Cardiac muscle cell (in vitro differentiated cells and primary cell): ENCODE measurements at places on chromosomes 5 and 9.

- DNase-seq: peak; percentile 87
These were observed 14.7 kb downstream of the ENC1 start for GRCh38 chr5:74625742-74626241.

DNA sequence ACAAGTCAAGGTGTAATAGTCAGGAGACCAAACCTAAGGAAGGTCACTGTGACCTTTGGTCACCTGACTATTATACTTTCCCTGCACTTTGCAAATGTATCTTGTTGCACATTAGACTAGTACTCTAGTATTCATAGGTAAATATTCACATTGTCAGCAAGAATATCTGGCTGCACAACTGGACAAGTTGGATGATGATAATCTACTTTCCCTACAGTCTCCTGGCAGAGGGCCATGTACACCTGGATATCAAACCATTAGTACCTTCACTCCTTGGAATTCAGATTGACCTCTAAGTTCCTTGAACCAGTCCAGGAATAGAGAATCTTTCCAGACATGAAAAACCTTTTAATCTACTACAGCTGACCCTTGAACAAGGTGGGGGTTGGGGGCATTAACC is 344.8 kb downstream of the DEPDC1B start:
- DNase-seq: no peak

GRCh38 chr9:91296354-91296753 is 65.4 kb downstream of the AUH start:
- DNase-seq: no peak

DNA sequence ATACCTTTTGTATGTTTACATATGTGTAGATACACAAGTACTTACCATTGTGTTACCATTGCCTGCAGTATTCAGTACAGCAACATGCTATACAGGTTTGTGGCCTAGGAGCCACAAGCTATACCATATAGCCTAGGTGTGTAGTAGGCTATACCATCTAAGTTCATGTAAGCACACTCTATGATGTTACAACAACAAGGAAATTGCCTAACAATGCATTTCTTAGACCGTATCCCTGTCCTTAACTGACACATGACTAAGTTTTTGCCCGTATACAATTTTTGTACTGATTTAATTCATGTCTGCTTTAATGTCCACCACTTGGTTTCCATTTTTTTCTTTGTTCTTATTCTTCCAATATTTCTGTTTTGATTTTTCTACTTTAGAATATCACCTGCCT is 18.5 kb downstream of the TNPO1 start:
- DNase-seq: no peak

- no peak for DNase-seq
These were observed 43.8 kb downstream of the PRKACG start for GRCh38 chr9:68970151-68970550.

- peak; percentile 71 for DNase-seq
These were observed 373.3 kb upstream of the SEMA6A start for GRCh38 chr5:116947691-116948528.

DNA sequence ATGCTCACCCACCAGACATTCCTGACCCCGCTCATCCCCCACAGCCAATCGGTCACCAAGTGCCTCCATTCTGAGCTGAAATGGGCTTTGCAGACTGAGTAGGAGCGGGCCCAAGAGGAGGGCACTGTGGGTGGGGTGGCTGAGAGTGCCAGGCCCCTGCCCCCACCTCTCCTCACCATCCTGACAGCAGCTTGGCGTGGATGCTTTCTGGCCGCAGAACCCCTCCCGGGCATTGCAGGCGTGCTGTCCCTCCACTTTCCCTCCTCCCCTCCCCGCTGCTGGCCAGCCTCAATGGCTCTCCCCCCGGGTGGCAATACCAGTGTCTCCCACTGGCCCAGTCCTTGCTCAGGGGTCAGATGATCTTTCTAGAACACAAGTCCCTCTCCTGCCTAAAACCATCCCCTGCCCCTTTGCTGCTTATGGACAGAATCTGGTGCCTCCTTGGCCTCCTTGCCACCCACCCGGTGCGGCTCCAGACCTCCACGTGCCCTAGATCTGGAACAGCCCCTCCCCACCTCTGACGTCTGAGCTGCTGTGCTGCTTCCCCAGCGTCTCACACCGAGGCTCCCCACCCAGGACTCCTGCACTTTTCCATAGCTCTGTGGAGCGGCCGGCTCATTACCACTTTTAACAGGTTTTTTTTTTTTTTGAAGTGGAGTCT is 6.1 kb downstream of the FLT4 start:
- no peak for DNase-seq

- DNase-seq: peak; percentile 86
These were observed at the start of gene RAI14 for GRCh38 chr5:34656001-34656699. Gene RAI14, plus strand, starts transcription at chr5:34656328. Its CDS starts 30,592 bp downstream, at chr5:34686920.

DNA sequence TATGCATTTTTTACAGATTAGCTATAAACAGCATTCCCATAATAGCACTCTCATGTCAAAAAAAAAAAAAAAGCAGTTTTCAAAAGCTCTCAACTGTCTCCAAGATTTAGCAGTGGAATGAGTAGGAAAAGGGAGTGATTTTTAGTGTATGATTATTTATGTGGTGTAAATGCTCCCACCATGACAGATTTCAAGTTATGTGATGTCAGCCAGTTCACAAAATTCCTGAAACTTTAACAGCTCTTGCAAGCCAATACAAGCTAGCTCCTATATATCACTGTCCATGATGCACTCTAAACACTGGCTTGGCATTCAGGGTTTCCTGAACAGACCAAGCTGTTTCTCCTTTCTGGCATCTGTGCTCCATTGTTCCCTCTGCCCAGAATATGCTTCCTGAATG is 7.9 kb upstream of the ANKDD1B start:
- DNase-seq: peak; percentile 62

GRCh38 chr5:114296191-114296590 is 65.7 kb upstream of the KCNN2 start:
- DNase-seq: no peak

DNA sequence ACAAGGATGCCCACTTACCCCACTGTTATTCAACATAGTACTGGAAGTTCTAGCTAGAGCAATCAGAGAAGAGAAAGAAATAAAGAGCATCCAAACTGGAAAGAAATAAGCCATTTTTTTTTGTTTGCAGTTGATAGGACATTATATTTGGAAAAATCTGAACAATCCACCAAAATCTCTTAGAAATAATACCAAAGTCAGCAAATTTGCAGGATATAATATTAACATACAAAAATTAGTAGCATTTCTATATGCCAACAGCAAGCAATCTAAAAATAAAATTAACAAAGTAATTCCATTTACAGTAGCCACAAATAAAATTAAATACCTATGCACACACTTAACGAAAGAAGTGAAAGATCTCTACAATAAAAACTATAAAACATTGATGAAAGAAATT is 599.3 kb downstream of the CDH9 start:
- DNase-seq: no peak

DNA sequence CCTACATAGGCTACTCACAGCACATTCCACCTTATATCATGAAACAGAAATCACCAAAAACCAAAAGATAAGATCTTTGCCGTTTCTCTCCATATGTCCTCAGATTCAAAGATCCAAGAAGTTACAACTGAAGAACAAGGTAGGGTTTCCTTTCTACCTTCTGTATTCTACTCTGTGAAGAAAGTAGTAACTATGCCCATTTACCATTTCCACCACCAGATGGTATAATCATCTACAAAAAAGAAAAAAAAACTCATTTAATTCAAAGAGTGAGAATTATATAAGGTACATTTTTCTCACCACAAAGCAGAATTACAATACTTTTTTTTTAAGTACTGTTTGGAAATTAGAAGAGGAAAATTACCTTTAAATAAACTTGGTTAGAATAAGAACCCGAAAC is 172.6 kb upstream of the PTGER4 start:
- peak; percentile 1 for DNase-seq

GRCh38 chr5:101306391-101307137 is 403.5 kb upstream of the ST8SIA4 start:
- DNase-seq: no peak

GRCh38 chr5:78002690-78003089 is 226.6 kb upstream of the TBCA start:
- DNase-seq: no peak

GRCh38 chr5:114377050-114377844 is 15.4 kb downstream of the KCNN2 start:
- DNase-seq: no peak

- DNase-seq: no peak
These were observed 13.5 kb upstream of the AGXT2 start for GRCh38 chr5:35061211-35061770.

DNA sequence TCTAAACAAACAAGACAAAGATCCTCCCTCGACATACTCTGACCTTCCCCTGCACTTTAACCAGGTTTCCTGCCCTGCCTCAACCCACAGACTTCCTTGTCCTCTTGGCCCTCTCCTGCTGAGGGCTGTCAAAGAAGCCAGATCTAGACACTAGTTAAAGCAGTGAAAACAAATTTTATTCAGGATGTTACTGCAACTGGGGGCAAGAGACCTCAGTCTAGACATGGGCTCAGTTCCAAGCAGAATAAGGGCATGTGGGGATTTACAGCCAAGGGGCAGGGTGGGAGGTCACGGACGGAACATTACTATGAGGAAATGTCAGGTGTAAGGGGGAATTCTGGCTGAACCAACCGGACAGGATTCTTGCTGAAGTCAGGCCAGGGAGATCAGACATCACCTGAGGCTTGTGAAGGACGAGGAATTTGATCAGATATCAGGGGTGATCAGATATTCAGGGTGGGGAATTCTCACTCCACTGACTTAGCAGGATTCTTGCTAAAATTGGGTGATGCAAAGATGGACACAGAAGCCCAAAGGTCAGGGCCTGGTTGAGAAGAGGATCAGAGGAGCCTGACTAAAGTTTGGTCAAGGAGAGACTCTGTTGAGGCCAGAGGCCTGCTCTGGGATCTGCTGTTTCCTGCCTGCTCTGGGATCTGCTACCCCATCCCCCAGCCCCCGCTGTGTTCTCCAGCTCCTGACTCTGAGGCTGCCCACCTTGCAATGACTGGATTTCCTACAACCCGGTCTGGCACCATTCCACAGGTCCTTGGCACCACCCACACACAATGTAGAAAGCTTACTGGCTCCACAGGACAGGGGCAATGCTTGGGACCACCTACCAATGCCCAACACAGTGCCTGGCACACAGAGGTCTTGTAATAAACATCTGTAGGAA is 21.5 kb downstream of the GABBR2 start:
- no peak for DNase-seq

GRCh38 chr5:172640822-172641358 is at the start of gene NEURL1B:
Gene NEURL1B, plus strand, starts transcription at chr5:172641263. Its CDS starts 144 bp downstream, at chr5:172641407.
- peak; percentile 92 for DNase-seq

GRCh38 chr5:36944607-36945225 is 68.1 kb downstream of the NIPBL start:
- peak; percentile 82 for DNase-seq

- DNase-seq: no peak
These were observed 21.7 kb downstream of the ITGA2 start for GRCh38 chr5:53010814-53011213.

DNA sequence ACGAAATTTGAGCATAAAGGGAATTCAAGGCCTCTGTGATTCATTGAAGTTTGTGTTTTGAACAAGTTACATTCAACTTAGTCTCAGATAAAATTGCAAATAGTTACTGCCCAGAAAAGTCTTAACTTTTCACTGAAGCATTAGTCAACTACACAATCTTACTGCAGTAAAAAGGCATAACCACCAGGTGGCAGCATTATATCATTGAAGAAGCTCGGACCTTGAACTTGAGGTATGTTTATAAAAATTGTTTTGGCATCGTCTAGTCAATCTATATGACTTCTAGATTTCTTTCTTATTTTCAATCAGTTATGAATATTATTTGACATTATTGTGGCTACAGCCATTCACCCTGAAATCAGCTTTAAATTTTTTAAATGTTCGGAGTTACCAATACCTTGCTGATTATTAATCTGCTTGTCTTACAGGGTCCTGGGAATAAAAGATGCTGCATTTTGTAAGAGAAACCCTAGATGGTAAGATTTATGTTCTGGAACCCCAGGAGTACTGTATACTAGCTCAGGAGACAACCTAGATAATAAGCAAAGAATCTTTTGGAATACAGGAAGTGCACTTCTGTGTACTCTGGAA is 83.9 kb upstream of the GRAMD2B start:
- DNase-seq: peak; percentile 80

DNA sequence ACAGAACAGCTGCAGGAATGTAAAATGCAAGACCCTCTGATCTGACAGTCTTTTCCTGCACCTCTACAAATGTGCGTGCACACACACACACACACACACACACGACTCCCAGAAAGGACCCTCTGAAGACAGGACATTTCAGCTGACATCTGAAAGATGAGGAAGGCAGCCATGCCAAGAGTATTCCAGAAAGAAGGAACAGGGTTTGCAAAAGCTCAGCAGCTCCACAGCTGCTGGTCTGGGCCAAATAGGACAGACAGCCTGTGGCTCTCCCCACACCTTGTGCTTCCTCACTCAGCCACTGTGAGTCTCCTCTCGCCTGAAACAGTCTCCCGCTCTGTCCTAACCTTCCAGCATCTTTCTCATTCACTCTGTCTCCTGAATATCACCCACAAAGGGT is 189.0 kb downstream of the PALM2AKAP2 start:
- DNase-seq: peak; percentile 11

DNA sequence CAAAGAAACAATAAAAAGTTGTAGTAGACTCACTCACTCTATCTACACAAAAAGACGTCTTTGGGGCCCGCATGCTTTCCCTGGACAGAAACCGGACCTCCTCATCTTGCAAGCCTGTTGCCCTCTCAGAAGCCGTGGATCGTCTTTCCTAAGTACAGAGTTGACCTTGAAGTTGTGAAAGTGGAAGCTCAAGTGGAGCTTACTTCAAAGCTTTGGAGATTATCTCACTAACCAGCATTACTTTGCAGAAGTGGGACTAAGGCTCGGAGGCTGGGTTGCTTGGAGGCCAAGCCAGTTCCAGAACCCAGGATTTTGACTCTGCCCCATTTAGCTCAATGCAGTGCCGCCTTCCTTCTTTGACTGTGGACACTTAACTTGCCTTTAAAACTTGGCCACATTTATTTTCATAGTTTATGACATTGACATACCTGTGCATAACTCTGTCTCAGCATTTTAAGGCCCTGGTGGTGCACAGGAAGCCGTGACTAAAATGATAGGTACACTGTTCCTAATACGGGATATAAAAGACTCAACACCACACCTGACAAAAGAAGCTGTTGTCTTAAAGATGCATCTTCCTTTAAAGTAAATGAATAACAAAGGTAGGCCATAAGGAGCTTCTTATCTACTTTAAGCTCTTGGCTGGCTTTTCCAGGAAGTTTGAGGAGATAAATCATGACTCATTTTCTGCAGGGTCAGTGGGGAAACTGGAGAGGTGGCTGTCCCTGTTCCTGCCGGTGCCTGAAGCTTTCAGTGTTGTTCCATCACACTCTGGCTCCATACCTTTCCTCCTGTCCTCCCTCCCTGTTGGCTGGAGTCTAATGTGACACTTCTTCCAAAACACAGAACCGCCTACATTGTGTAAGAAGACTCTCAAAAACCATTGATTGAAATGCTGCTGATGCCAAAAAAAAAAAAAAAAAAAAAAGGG is 10.7 kb downstream of the SLC25A25 start:
- DNase-seq: peak; percentile 54
